ENCODE measurements at places on chromosomes 1 and 21.

GRCh38 chr1:116987256-116987555 is 14.4 kb upstream of the CD101 start:
- no peak for DNase-seq

DNA sequence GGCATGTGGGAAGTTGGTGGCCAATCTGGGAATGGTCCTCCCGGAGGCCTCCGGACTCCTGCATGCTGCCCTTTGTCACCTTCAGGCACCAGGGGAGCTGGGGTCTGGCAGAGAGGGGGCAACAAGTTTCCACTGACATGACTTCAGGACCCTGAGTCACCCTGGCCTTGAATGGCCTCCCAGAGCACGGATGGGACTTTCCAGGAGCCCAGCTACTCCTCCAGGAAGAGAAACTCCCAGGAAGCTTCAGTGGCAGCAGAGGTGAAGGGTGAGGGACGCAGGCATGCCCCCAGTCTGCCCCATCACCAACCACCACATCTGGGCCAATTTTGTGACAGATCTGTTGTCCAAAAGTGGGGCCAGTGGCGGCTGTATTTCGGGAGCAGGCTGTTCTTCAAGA is 55.9 kb upstream of the WASF2 start:
- no peak for DNase-seq

GRCh38 chr1:199182186-199182843 is 543.5 kb downstream of the PTPRC start:
- DNase-seq = no peak

- DNase-seq = peak; percentile 70
These were observed at the start of gene LPGAT1 for GRCh38 chr1:211830328-211831142. Gene LPGAT1 (minus strand): TSS chr1:211830763. CDS start chr1:211829296, 1,467 bp downstream.

DNA sequence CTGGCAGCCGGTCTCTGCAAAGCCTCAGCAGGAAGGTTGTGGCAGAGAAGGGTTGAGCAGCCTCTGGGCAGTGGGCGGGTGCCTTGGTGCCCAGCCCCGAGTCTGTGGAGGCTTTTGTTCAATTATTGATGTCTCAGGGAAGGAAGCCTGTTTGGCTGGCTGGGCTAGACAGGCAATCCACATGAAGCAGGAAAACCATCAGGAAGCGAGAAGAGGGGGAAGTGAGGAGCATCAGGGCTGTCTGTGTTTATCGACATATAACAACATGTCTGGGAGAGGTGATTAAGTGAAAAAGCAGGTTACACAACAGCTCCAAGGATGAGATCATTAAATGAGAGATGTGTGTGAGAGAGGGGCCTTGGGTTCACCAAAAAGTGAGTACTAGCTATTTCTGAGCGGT is 105.4 kb downstream of the UBE2U start:
- DNase-seq = no peak

GRCh38 chr1:191371626-191372025 is 786.6 kb upstream of the RGS18 start:
- no peak for DNase-seq

- no peak for DNase-seq
These were observed 36.9 kb upstream of the RGS1 start for GRCh38 chr1:192538407-192539296.

DNA sequence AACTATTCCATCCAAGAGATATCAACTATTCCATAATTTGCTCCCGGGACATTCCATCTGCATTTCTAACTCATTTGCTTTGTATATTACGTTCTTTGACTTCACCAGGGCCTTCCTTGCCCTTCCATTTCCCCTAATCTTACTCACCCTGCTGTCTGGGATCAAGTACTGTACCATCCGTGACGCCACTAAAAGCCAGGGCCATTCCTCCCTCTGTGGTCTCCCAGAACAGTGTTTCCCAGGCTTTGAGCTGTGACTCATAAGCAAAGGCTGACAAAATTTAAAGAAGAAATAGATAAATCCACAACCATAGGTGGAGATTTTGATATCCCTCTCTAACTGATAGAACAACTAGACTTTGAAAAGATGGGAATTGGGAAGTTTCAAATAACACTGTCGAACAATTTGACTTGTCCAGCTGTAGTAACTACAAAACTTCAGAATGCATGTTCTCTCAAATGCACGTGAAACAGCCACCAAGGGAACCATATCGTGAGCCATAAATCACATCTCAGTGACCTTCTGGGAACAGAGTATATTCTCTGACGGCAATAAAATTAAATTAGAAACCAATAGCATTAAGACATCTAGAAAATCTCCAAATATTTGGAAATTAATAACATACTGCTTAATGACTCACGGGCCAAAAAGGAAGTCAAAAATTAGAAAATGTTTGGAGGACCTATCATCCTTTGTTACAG is 501.0 kb downstream of the SETD4 start:
- no peak for DNase-seq

- DNase-seq = peak; percentile 14
These were observed 1019.2 kb downstream of the TTLL7 start for GRCh38 chr1:82979593-82980236.

GRCh38 chr1:234661317-234661928 is 51.4 kb upstream of the IRF2BP2 start:
- DNase-seq = no peak

GRCh38 chr1:226441629-226442028 is 33.7 kb upstream of the PARP1 start:
- DNase-seq = no peak

DNA sequence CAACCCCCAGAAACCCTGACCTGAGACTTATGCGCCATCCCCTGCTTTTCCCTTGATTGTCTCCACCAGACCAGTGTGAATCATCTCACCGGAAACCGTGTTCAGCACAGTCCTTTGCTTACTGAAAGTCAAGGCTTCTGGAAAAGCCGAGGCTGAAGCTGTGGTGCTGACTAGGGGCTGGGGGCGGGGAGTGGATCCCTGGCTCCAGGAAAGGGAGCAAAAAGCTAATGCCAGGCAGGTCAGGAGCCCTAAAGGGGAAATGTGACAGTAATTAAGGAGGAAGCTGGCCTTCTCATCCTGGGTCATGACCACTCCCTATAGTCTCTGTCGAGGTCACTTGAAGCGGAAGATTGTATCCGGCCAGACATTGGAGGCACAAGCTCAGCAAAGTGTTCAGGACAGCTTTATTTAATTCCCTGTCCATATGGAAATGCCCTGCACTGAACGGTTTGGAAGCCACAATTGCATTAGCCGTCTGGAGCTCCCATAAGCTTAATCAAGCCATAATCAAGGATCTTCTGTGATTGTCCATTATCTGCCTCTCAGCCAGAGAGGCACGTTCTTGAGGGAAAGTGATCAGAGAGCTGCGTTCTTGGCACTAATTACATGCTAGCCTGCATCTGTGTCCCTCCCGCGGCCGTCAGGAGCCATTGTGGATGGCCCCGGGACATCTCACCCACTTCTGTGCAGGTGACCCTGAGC is 403.6 kb downstream of the RRAGC start:
- DNase-seq = no peak

DNA sequence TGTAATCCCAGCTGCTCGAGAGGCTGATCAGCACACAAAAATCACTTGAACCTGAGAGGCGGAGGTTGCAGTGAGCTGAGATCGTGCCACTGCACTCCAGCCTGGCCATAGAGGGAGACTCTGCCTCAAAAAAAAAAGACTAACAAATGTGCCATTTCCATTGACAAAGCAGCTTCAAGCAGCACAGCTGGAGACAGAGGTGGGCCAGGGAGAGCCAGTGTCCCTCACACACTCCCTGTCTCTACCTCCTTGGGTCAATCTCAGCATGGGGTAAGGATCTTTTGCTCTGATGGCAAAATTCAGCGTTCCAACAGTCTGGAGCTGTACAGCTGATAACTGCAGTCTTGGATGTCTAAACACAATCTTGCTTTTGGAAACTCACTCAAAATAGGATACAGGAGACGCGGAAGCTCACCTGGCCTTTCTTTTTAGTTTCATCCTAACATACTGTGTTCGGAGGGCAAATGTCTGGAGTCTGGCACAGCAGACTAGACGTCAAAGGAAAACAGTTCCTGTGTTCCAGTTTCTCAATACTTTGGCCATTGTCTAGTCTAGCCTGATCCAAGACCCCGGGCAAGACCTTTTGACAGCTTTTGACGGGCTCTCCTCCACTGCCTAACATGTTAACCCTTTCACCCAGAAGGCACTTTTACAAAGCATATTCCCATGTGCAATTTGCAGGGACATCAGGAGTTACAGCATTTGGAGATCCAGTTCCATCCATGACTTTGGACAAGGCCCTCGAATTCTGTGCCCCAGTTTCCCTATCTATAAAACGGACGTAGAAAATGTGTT is 2.9 kb downstream of the RCC2 start:
- no peak for DNase-seq

- DNase-seq = no peak
These were observed 27.3 kb downstream of the AGMAT start for GRCh38 chr1:15557594-15557993.

DNA sequence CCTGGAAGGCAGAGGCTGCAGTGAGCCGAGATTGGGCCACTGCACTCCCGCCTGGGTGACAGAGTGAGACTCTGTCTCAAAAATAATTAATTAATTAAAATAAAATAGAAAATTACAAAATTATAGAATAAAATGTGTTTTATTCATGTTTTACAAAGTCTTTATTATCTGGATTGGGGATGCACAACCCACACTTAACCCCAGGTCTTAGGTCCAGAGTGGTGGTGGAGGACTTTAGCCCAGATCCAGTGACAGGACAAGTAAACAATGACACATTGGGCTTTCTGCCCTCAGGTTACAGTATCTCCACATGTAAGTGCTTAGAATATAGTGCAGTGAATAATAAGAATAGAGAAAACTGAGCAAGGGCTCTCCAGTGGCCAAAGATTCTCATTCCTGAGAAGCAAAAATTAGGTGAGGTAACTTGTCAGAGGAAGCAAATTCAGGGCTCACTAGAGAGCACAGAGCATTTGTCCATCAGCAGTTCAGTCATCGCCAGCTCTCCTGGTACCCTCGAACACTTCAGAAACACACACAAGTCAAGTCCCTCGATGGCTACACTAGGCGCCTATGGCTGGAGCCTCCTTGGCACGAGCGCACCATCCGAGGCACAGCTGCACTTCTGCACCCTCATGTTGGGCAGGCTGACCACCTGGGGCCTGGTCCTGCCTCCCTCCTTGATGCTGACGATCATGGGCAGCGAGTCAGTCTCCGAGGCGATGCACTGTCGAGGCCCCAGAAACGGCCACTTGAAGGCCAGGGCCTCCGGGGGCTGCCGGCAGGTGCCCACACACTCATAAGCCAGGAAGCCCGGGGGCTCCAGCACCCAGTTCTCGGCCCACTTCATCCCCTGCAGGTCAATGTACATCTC is 2.6 kb downstream of the LEFTY1 start:
- no peak for DNase-seq

GRCh38 chr1:204162494-204163074 is 3.6 kb downstream of the REN start:
- peak; percentile 79 for DNase-seq

DNA sequence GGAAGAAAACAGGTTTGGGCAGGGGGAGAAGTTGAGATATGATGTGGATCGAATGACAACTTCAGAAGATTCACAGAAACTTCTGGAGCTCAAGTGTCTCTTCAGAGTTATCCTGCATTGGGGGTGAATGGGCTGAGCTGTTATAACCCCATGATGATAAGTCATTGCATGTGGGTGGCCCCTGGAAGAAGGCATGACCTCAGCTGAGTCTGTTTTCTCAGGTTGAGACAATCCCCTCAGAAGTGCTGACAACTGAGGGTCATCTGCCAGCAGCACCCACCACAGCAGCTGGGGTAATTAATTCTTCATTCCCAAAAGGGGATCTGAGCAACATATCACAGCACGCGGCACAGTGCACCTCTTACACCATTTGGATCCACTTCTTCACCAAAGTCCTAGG is 138.6 kb upstream of the CAMK1G start:
- no peak for DNase-seq

DNA sequence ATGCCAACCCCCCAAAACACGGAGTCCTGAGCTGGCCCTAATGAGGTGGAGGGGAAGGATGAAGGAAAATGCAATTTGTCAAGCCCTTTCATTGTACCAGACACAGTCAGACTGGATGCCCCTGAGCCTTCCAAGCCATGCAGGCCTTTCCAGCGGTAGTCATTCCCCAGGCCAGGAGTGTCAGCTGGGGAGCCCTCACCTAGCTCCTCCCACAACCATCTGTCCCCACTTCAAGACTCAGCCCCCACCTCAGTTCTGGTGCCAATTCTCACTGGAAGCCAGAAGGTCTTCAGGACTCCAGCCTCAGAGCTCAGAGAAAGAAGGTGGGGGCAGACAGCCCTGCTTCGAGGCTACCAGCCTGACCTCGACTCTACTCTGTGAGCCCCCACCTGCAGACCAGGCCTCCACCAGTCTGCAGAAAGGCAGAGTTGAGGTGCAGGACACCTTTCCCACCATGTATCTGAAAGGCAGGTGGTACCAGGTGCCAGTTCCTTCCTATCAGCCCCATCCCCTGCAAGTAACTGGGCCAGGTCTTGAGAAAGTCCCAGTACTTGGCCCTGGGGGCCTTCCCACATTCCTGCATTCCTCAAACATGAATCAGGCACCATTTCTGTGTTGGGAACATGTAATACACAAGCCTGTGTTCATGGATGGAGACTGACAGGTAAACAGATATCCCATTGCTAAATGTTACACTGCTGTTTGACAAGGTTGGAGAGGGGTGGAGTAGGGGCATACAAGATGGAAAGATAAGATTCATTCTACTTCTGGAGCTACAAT is 180.6 kb upstream of the EDN2 start:
- DNase-seq = no peak

All from GM12891 (cell line).